ENCODE measurements at places on chromosomes 6 and 20. TPM values are rescaled to one million over a fixed set of nuclear protein-coding genes. Genes with fewer than 3 reads are reported as not detected.

DNA sequence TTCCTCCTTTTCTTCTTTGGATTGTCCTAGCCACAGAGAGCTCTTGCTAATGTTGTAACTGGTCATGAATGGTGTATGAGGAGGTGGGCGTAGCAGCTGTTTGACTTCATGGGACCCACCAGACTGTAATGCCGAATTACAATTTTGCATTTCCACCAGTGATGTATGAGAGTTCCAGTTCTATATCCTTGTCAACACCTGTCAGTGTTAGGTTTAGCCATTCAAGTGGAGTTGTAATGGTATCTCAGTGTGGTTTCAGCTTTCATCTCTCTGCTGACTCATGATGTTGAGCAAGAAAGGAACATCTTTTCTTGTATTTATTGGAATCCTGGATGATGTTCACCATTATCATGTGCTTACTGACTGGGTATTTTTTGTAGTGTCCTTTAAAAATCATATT lies 5.1 kb downstream of the IGF2R start:
- no peak for DNase-seq

- DNase-seq: no peak
Measured at GRCh38 chr6:131778169-131778568, 29.7 kb upstream of the ENPP1 start.

DNA sequence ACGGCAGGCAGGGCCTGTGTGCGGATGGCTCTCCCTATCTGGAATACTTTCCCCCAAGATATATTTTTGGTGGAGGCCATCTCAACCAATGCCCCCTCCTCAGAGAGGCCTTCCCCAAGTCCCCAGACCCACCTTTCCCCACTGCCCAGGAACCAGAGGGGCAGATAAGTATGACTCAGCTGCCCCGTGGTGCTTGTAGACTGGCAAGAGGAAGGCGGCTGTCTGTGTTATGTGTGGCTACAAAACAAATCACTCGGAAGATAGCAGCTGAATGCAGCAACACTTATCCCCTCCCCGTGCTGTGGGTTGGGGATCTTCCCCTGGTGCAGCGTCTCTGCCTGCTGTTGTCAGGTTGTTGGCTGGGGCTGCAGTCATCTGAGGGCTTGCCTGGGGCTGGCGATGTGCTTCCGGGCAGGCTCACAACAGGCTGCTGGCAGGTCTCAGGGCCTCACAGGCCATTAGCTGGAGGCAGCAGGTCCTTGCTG lies 7.1 kb downstream of the NPEPL1 start:
- no peak for DNase-seq

The RNF8 gene
- 28.8 TPM for polyA plus RNA-seq

The RBM24 gene
- 1.1 TPM for polyA plus RNA-seq

DNA sequence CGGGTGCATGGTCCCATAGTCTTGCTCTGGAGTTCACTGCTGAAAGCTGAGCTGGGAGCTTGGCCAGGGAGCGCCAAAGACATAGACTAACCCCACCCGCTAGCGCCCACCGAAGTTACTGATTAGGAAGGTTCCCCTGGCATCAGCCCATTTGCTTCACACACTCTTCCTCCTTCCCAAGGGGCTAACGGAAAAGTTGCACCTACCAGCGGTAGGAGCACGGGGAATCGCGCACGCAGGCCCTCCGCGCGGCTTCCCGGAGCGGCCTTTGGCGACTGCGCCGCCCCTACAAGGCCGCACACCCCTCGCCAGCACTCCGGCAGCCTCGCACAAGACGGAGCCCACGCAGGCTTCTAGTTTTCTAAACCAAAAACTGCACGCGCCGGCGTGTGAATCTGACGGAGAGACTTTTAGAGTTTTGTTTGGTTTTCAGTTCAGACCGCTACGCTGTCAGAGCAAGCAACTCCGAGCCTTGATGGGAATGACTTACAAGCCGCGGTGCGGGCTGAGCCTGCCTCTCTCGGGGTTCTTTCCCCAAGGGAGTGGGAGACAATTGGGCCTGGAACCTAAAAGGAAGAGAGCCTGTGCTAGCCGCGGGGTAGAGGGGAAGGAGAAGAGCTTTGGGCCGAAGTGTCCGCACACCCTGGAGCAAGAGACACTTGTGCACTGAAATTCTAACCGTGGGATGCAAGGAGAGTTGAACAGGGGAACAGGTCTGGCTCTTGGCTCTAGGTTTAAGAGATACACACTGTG lies 891 bp upstream of the POU3F2 start:
- no peak for DNase-seq

The ECT2L gene
- polyA plus RNA-seq: 0.60 TPM

DNA sequence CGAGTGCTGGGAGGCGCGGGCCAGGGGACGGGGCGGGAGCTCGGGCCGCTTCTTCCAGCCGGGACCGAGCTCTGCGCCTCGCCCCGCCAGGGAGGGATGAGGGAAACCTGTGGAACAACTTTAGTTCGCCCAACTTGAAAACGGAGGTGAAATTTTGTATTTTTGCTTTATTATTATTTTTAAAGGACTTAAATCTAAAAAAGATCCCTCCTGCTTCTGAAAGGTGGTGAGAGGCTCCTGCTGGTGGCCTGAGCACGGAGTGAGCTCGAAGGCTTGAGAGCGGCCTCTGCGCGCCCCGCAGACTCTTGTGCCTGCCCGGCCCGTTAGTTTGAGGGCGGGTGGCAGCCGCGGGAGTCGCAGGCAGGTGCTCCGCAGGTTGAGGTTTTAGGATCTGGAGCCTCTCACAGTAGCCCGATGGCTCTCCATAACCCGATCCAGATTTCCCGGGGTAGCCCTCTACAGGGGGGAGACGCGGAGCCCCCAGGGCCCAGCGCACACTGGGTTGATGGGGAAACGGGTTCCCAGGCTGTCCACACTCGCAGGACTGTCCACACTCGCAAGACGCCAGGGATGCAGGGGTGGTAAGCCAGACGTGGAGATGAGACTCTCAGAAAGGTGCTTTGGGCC lies 46.2 kb upstream of the SUPT3H start:
- no peak for DNase-seq

DNA sequence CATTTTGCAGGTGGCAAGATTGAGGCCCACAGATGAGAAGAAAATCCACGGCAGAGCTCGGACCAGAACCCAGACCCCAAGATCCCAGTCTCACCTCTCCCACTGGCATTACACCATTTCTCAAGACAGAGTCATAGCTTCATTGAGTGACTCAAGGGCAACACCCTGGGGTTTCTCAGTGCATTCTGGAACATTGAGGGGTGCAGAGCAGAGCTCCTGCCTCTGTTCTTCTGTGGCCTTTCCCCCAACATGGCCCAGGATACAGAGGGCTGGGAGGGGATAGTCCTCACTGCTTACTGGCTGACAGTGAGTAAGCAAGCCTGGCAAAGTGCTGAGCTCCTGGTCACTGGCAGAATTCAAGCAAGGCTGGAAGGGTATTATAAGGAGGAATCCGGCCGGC lies 74.0 kb downstream of the MDGA1 start:
- no peak for DNase-seq

DNA sequence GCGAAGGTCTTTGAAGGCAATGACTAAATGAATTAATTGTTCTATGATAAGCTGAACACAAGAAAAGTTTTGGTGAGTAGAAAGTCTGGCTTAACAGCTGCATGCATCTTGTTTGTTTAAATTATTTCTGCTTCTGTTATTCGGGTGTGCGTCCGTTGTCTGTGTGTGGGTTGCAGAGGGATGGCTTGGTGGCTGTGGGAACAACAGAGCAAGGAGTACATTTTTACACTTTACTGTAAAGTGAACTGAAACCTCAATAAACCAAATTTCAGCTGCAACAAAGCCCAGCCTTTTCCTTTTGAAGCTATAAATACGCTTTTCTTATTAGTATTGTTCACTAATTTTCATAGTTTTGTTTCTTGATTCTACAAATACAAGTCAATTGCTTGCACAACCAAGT lies 3.5 kb upstream of the LAMP5 start:
- no peak for DNase-seq

DNA sequence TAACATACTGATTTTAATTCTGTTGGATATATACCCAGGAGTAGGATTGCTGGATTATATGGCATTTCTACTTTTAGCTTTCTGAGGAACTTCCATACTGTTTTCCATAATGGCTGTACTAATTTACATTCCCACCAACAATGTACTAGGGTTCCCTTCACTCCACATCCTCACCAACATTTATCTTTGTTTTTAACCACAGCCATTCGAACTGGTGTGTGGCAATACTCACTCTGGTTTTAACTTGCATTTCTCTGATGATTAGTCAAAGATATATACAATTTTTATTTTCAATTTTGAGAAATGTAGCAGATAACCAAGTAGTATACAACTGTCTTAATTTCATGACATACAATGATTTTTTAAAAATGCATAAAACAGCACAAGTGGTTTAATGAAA lies 30.3 kb upstream of the ADGRG6 start:
- no peak for DNase-seq

DNA sequence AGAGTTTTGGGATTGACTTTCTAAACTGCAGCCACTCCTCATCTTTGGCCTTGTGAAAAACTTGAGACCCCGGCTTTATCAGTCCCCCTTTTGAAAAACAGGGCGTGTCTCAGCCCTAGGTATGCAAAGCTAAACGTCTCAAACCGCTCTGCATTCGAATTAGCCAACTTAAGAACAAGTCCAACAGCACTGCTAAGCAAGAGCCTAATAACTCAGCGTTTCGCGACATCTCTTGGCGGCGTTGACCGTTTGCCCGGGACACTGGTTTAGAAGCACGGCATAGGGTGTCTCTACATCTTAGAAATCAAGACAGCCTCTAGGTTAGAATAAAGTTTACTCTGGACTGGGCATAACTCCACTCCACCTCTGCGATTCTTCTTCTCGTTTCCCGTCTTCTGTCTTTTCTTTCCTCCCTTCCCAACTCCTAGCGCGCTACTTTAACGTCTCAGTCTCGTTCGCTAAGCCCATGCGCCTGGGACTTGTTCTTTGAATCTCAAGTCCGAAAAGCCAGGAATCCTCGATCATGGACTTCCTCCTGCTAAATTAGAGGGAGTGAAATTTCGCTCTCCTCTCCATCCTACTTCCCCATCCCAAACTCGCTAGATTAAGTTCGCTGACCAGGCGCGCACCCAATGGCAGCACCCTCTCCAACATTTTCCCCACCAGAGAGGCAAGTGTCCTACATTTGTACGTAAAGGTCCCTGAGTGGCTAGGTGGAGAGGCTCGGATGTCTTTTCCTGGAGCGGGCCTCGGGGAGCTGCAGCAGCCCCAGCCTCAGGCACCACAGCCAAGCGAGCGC lies 10.5 kb upstream of the TFAP2A start:
- no peak for DNase-seq

The SCRT2 gene
- 0.10 TPM for polyA plus RNA-seq

- no peak for DNase-seq
Measured at GRCh38 chr6:148443798-148444560, 101.3 kb downstream of the SASH1 start.

The SIRPB1 gene
- 2.3 TPM for polyA plus RNA-seq

The PNLDC1 gene
- polyA plus RNA-seq: 0.25 TPM

DNA sequence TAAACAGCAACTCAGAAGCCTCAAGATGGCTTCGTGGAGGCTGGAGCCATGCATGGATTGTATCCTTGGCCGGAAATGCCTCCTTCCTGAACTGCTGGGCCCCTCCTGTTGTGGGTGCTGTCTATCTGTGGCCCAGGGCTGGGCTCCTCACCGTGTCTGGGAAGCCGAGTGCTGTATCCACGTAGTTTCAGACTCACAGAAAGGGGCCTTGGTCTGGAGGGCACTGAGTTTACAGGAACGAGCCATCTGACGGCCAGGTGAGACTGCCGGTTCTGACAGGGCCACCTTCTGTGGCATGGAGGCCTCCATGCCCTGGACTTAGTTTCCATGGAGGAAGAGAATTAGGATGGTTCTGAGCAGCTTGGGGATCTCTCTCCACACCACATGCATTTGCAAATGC lies 142.2 kb downstream of the ERMARD start:
- no peak for DNase-seq

DNA sequence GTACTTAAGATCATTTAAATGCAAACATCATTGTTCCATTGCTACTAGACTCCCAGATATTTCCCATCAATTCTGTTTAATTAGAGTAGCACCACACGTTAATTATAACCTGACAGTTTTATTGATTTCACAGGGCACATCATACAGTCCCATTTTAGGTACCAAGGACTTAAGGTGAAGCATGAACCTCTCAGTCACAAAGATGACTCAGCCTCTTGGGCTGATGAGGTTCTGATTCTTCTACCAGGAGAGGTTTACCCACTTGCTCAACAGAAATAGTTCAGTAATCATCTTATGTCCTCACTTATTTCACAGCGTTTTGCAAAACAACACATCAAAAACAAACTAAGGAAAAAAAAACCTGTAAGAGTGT lies 98.5 kb downstream of the HIVEP2 start:
- no peak for DNase-seq

The TULP1 gene
- polyA plus RNA-seq: 2.4 TPM

DNA sequence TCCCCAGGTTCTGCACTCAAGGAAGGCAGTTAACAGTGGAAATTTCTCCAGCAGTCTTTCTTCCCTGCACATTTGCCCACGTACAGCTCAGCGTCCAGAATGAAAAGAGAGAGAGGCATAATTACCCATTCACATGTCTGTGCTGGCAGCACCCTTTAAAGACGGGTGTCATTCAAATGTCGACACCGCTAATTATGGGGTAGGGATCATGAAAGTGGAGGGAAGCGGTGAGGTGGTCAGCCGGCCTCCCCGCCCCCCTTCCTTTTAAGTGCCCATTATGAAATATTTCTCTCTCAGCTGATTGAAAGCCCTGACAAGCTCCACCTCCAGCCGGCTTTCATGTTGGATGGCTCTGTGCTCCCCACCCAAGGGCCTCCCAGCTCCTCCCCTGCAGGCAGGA lies 246.1 kb downstream of the BMP7 start:
- DNase-seq: no peak

DNA sequence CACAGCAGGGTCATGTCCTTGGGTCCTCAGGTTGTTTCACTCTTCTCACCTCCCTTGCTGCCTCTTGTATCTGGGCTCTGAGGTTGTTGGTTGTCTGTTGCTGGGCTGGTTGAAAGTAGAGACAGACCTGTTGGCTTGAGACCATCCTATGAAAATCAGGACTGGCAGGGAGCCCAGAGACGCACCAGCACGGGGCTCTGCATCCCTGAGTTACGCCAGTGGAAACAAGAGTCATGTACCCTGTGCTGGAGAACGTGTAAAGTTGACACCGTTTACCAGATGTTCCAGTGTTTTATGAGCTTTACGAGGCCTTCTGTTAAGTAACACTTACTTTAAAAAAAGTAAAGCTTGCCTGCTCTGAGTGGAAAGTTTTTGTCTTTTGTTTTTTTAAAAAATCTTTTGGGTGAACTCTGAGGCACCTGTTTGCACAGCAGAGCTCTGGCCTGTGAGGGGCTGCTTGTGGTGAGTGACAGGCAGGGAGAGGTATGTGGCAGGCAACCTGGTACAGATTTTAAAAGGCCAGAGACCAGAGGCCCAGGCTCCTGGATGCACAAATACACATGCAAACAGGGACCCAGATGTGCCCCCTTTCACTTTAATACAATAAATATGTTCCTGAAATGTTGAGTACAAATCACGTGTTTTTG lies 260.0 kb upstream of the SUPT3H start:
- DNase-seq: no peak

DNA sequence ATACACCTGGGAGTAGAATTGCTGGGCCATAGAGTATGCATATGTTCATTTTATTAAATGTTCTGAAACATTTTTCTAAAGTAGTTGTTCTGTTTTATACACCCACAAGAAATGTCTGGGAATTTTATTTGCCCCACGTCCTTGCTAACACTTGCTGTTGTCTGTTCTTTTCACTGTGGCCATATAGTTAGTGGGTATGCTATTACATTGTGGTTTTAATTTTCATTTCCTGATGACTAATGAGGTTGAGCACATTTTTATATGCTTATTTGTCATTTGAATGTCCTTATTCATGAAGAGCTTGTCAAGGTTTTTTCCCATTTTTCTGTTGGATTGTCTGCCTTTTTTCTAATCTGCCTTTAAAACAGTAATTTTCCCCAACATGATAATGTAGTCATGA lies 41.5 kb upstream of the TGM3 start:
- no peak for DNase-seq

The KIFC1 gene
- 39.6 TPM for polyA plus RNA-seq

- no peak for DNase-seq
Measured at GRCh38 chr6:40936818-40937251, 102.2 kb downstream of the UNC5CL start.
